ENCODE measurements at places on chromosomes 7 and 10.

GRCh38 chr7:43495572-43495971, 87.3 kb upstream of the STK17A start:
- DNase-seq, result no peak

DNA sequence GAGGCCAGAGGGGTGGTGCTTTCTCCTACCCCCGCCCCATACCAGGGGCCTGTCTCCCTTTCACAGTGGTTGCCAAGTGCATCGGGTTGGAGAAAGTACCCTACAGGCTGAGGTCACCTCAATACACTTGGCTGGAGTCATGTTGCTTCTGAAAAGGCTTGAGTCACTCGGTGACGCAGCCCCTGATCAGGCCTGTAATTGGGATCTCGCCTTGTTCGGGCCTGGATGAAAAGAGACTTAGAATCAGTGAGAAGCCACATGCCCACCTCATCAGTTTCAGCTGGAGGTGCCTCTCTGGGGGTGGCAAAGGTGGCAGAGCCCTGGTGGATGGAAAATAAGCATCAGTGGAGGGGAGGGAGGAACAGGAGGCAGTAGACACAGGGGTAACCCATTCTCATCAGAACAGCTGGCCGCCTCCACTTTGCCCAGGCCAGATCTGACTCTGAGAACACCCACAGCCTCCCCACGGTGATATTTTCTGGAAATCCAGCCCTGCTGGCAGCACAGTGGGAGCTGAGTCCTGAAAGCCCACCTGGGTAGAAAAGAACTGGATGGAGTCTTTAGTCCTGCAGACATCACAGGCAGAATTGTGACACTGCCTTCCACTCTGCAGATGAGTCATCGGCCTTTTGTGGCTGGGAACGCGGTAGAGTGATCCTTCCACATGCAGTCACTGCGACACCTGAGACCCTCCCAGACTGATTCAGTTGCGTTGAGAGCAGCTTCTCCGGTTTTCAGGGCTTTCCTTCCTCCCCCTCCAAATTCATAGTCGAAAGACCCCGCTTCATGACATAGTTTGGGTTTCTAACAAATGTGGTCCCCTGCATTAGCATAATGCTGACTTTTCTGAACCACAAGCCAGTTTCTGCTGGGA, 108.0 kb downstream of the GRK5 start:
- peak; percentile 79 for DNase-seq

DNA sequence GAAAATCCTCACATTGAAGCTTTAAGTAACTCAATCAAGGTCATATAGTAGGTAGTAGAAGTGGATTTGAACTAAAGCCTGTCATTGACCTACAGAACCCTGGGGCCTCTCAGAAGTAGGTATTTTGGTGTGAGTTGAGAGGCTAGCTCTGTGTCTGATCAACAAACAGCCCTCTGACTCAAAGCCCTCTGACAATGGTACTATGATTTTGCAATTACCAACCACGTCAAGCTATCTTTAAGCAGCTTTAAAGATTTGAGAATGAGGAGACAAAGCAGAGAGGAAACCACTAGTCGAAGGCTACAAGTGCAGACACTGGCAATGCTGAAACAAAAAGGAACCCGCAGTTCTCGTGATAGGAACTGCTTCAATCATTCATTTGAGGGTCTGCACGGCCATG, 19.0 kb upstream of the PDE1C start:
- no peak for DNase-seq

GRCh38 chr7:127346575-127347256, 45.8 kb downstream of the ZNF800 start:
- no peak for DNase-seq

GRCh38 chr7:157691586-157692459, 355.0 kb downstream of the DNAJB6 start:
- DNase-seq, result no peak

- no peak for DNase-seq
Observed at GRCh38 chr10:123109466-123109865, 26.3 kb upstream of the HMX3 start.

DNA sequence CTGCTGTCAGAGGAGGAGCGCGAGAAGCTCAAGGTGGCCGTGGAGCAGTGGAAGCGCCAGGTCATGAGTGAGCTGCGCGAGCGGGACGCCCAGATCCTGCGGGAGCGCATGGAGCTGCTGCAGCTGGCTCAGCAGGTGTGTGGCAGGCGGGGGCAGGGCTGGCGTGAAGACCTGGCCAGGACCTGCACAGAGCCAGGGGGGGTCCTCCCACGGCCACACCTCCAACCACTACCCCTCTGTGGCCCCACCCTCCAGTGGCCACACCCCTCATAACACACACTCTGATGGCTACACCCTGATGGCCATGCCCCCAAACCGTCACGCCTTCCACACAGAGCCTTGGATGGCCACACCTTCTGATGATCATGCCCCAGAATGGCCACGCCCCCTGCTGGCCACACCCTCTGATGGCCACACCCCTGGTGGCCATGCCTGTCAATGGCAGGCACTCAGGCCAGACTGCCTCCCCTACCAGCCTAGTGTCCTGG, 23.4 kb upstream of the DPYSL4 start:
- peak; percentile 65 for DNase-seq
